ENCODE measurements at places on chromosomes 7 and 10.

DNA sequence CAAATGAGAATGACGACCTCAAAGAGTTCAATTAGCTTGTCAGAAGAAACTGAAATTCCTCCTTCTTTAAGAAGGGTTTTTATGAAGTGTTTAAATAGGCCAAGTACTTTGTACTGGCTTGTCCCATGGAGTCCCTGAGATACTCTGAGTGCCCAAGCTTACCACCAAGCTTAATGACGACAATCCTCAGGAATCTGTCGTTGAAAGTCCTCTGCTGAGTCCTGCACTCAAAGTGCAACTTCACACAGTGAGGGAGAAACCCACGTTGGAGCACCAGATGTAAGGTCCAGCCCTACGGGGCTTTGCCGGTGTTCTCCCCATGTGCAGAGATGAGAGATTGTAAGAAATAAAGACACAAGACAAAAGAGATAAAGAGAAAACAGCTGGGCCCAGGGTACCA, 42.8 kb upstream of the AKR1C2 start:
- no peak for DNase-seq

- DNase-seq: no peak
These were observed 18.1 kb downstream of the SHH start for GRCh38 chr7:155794196-155794595.

DNA sequence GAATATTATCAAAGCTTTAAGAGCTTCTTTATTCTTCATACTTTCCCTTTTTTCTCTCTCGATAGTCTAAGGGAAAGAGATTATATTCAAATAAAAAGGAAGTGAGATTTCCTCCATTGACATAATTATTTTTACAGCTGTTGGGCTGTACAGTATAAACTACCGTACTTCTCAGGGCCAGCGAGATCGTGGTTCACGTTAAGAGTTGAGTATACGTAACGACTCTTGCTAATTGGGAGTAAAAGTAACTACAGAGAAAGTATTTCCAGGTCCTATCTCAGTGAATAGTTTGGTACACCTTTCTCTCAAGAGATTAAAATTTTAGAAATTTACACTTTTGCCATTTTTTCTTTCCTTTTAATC, 57.8 kb downstream of the INPP5F start:
- DNase-seq: no peak

- DNase-seq: no peak
These were observed 254.3 kb downstream of the ELFN1 start for GRCh38 chr7:1924258-1924817.

DNA sequence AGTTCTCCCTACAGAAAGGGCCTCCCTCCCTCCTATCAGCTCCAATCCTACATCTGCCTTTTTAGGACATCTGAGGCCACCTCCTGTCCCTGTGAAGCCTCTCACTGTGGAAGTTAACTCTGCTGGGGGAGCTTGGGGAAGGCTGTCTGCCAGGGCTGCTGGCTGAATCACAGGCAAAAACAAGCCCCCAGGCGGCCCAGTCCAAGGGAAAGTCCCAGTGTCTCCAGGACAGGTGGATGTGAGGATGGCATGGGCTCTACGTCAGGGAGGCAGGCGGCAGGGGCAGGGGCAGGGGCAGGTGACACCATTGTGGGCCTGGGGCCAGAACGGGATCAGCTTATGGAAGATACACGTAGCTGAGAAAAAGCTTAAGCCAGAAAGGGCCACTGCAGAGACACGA, 240.2 kb downstream of the MAD1L1 start:
- DNase-seq: no peak

DNA sequence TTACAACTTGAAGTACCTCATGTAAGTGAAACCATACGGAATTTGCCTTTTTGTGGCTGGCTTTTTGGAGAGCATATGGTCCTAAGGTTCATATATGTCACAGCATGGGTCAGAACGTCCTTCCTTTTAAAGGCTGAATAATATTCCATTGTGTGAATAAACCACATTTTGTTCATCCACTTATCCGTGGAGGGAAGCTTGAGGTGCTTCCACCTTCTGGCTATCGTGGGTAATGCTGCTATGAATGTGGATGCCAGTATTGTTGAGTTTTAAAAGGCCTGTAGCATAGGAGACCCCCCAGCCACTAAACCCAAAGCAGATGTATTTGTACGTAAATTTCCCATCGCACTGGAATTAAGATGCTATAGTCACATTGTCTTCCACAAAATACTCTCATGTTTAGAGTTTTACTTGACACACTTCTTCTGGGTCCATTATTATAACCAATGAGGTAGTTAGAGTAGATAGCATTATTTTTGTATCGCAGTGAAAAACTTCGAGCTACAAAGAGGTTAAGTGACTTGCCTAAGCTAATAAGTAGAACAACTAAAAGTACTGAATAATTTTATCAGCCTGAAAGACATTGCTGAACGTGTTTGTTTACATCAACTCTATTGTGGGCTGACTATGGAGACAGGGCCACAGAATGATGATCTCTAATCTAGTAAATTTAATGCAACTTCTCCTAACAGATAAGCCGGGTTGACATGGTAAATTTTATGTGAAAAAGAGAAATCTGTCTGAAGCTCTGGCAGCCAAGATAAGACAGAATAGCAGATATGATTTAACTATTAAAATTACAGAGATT, 183.0 kb upstream of the CTBP2 start:
- no peak for DNase-seq

GRCh38 chr10:79152423-79152817, 83.7 kb downstream of the ZMIZ1 start:
- no peak for DNase-seq

- no peak for DNase-seq
These were observed 130.0 kb downstream of the TES start for GRCh38 chr7:116340201-116340847.

DNA sequence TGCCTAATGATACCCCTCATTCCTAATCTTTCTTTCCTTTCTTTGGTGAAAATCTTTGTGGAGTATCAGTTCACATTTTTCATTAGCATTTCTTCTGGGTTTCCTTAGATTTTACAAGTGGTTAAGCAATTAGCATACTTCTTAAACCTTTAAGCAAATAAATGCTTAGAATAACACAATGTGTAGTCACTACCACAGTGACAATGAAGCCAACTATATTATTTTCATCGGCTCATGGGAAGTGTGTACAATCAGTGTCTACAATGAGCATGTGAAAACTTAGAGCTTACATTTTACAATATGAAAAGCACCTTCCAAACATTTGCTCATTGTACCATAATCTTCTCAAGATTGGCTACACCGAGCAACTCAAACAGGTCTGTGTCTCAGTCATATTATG, 176.2 kb upstream of the PLXNA4 start:
- DNase-seq: peak; percentile 34

DNA sequence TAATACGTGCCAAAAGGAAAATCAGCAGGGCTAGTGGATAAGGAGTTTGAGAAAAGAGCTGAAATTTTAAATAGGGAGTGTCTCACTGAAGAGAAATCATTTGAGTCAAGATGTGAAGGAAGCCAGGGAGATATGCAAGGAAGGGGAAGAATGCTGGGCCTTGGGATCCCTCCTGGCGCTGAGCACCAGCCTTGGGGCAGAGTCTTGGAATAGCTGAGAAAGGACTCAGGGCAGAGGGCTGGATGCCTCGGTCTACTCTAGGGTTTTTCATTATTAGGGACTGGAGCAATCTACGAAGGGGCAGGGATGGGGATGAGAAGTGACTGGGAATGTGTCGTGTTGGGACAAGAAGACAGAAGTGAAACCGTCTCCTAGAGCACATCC, 484 bp downstream of the ZWINT start:
- no peak for DNase-seq

GRCh38 chr7:69736126-69736810, 138.0 kb downstream of the AUTS2 start:
- no peak for DNase-seq

DNA sequence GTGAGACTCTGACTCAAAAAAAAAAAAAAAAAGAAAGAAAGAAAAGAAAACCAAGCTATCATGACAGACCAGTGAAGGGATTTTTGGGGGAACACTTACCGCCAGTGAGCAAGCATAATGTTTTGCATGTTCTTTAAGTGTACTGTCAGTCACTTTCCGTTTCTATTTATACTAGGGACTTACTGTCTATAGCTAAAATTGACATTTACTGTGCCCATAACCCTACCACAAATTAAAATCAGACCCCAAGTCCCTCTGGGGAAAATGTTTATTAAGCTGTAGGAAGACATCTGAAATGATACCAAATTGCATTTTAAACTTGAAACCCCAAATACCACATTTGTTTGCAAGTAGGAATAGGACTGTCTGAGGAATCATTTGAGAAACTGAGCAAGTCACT, 252.8 kb downstream of the TRIL start:
- no peak for DNase-seq

DNA sequence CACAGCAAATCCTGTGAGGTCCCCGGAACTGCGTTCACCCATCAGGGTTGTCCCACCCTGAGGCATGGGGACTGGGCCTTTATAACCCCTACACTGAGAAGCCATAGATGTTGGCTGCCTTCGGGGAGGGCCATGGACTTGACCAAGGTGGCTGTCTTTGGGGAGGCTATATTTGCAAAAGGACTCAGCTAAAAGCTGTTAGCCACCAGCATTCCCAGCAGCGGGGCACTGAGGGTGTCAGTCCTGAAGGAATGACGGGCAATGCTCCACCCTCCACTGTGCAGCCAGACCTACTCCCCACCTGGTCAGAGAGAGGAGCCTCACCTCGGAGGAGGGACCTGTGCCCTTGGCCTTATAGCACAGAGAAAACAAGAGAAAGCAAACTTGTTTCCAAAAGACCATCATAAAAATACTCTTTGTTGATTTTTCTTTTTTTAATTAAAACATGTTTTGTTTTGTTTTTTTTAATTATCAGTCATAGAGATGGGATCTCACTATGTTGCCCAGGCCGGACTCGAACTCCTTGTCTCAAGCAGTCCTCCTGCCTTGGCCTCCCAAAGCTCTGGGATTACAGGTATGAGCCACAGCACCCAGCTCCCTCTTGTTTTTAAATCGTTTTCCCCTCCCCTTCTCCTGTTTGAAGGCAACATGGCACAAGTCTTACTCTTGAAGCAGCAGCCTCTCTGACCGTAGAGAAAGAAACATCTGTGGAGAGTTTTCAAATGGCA, 26.7 kb upstream of the CUX1 start:
- DNase-seq: no peak

DNA sequence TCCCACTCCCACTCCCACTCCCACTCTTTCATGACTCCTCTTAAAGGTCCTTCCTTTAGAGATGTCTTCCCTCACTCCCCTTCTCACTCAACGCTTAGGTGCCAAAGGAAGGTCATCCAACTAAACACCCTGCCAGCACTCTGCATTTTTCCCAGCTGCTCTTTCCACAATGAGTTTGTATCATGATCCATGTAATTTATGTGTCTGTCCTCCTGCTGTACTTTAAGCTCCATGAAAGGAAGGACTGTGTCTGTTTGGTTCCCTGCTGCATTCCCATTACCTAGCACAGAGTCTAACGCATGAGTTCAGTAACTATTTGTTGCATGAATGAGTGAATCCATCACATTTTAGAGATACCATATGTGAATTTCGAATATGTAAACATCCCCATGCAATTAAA, 252.7 kb downstream of the KIF20B start:
- DNase-seq: no peak

DNA sequence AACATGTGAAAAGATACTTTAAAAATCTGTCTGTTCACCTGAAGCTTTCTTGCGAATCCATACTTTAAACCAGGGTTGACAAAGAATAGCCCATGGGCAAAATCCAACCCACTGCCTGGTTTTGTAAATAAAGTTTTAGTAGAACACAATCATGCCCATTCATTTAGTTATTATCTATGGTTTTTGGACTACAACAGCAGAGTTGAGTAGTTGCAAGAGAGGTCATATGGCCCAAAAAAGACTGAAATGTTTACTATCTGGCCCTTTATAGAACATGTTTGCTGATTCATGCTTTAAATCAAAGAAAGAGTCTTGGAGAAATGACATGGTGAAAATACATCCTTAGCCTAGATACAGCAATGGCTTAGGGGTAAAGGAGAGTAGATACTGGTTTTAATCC, 356.2 kb downstream of the RNLS start:
- DNase-seq: no peak

GRCh38 chr7:149637911-149638565, 135.3 kb downstream of the ZNF467 start:
- DNase-seq: no peak

GRCh38 chr10:32618482-32618881, 172.5 kb downstream of the CCDC7 start:
- DNase-seq: no peak

- DNase-seq: no peak
These were observed 17.1 kb downstream of the OGDHL start for GRCh38 chr10:49744924-49745605.

DNA sequence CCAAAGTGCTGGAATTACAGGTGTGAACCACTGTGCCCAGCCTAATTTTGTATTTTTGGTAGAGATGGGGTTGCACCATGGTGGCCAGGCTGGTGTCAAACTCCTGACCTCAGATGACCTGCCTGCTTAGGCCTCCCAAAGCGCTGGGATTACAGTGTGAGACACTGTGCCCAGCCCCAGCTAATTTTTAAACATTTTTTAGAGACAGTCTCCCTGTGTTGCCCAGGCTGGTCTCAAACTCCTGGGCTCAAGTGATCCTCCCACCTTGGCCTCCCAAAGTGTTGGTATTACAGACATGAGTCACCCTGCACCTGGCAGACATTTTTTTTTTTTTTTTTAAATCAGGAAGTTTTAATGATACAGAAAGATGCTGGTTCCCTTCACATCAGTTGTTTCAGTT, 15.5 kb downstream of the DENND10 start:
- DNase-seq: no peak

DNA sequence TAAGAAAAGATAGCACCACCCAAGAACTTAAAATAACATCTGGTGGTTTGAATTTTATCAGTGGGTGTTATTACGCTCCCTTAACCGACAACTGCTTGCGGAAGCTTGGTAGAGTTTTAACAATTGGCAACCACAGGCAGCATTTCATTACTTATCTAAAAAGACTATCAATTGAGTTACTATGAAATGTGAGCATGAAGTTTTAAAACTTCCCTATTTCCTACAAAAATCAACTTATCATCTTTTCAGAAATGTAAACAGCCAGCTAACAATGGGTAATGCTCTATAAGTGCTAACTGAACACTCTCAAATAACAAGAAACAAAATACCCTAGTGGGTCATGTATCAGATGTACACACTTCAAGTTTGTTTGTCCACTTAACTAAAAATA, 68.8 kb downstream of the OSBPL3 start:
- DNase-seq: no peak

- no peak for DNase-seq
These were observed 28.4 kb downstream of the COA1 start for GRCh38 chr7:43700646-43701499.

- no peak for DNase-seq
These were observed 196.8 kb upstream of the POT1 start for GRCh38 chr7:125126376-125126775.

DNA sequence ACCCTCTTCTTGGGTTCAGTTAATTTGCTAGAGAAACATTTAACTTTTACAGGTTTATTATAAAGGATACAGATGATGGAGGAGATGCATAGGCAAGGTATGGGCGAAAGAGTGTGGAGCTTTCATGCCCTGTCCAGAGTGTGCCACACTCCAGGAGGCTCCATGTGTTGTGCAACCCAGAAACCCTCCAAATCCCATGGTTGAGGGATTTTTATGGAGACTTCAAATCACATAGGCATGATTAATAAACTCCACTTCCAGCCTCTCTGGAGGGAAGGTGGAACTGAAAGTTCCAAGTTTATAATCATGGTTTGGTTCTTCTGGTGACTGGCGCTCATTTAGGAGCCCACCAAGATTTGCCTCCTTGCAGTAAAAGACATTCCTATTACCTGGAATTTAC, 159.9 kb downstream of the PHTF2 start:
- DNase-seq: no peak

GRCh38 chr7:39062811-39063210, 85.1 kb downstream of the POU6F2 start:
- no peak for DNase-seq

Measured in PC-9 (cell line).